ENCODE measurements at places on chromosomes 11 and 22. TPM values are rescaled to one million over a fixed set of nuclear protein-coding genes. Genes with fewer than 3 reads are reported as not detected.

DNA sequence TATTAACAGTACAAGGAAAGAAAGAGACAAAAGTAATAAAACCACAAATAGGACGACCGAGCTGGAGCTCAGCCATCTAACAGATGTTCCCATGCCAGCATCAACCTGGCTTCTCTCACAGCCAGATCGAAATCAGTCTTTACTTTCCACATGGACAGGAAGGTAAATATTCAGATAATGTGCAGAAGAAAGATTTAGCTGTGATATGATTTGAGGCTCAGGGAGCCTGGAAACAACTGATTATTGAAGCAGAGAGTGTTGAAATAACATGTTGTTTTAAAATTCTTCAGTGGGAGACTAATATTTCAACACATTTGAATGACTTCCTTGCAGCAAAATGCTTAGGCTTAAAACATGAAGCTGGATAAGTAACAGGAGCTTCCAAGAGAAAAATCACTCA lies 546.8 kb downstream of the ETS1 start:
- no peak for DNase-seq

GRCh38 chr11:20360650-20361049 lies 2.9 kb upstream of the HTATIP2 start:
- DNase-seq = no peak

DNA sequence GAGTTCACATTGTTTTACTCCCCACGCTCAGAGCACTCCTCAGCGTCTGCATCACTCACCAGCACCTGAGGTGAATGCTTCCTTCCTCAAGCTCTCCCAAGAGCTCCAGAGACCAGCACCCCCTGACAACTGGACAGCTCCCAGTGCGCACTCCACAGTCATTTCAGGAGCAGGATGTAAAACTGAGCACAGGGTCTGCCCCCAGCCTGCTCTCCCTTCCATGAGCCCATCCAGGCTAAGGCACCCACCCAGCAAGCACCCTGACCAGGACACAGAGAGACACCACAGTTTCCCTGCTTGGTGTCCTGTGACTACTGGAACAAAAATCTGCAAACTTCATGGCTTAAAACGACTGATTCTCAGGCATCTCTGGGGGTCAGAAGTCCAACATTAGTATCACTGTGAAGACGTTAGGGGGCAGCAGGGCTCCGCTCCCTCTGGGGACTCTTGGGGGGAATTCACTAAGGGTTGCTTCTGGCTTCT lies 3.3 kb downstream of the SCGB1D2 start:
- no peak for DNase-seq

PHOX2A gene
- not detected for total RNA-seq

PRR33 gene
- 2.4 TPM for total RNA-seq

DNA sequence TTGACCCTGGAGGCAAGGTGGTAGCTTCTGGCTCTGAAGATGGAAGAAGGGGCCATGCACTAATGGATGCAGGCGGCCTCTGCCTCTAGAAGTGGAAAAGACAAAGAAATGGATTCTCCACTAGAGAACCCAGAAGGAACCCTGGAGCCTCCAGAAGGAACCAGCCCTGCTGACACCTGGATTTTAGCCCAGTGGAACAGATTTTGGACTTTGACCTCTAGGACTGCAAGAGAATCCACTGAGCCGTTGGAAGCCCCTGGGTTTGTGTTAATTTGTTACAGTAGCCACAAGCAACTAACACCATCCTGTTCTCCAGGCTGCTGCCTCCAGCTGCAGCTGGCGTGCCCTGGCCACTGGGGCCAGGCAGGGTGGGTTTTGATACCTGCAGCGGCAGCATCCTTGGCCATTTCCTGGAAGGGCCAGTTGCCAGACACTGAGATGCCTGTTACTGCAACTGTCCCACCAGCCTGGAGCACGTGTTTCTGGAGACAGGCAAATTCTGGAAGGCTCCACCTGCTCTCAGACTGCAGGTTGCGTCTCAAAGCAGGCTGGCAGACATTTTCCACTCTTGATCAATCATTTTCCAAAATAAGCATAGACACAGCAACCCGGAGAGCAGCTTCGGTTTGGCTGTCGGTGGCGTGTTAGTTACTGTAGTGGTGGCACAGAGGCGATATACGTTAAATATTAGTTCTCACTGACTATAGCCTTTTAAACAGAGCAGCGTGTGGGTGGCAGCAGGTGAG lies 76.8 kb upstream of the PARVG start:
- DNase-seq = no peak

DNA sequence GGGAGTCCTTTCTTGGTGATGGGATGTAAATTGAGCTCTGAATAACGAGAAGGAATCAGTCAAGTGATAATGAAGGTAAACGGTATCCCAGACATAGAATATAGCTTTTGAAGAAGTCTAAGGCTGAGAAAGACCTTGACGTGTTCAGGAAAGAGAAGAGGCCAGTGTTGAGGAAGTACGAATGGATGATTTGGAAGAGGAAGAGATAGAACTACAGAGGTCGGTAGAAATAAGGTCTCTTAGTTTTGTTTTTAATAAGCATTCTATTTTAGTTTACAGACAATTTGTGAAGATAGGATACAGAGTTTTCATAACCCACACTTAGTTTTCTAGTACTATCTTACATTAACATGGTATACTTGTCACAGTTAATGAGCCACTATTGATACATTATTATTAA lies 1598.1 kb downstream of the FAM181B start:
- no peak for DNase-seq

DNA sequence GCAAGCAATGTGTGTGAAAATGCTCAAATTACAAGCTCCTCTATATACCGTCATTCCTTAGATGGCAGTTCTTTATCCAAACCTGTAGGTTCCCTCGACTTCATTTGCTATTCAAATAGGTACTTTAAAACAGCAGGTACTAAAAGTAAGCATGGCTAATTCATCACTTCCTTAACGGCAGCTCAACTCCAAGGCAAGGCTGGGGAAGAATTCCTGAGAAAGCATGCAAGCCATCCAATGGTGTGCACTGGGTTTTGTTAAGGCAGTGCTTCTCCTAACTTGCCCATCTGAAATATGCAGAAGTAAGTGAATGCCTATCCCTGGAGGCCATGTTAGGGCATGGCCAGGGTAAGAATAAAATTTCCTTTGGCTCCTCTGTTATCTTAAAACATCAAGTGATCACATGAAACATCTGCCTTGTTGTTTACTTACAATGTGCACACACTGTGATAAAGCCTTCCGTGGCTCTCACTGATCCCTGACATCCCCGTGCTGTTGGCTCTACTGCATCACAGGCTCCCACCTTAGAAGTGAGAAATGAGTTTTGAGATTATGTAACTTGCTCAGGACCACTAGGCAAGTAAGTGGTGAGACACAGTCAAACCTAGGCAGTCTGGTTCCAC lies 52.1 kb downstream of the SMCO4 start:
- DNase-seq = no peak

DNA sequence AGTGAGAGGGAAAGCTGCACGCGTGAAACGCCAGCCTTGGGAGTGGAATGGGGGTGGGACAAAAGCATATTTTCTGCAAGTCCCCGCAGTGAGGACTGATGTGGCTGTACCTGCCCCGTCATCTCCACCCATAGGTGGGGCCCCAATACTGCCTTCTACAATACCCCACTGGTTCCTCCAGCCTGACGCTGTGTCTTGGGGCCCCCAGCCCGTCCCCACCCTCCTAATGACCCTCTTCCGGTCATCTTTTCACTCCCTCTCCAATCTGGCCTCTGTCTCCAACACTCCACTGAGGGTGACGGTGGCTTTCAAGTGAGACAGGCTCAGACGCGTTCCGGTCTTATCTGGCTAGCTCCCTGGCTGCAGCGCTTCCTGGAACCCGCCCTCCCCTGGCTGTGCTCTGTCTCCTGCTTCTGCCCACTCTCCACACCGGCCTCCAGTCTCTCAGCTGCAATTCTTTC lies 104.2 kb downstream of the MICAL3 start:
- peak; percentile 76 for DNase-seq

- DNase-seq = no peak
These were observed 17.9 kb upstream of the TREH start for GRCh38 chr11:118697346-118697745.

FOLR2 gene
- 20.9 TPM for total RNA-seq

THRSP gene
- 0.25 TPM for total RNA-seq

DUSP8 gene
- total RNA-seq = 15.3 TPM

DNA sequence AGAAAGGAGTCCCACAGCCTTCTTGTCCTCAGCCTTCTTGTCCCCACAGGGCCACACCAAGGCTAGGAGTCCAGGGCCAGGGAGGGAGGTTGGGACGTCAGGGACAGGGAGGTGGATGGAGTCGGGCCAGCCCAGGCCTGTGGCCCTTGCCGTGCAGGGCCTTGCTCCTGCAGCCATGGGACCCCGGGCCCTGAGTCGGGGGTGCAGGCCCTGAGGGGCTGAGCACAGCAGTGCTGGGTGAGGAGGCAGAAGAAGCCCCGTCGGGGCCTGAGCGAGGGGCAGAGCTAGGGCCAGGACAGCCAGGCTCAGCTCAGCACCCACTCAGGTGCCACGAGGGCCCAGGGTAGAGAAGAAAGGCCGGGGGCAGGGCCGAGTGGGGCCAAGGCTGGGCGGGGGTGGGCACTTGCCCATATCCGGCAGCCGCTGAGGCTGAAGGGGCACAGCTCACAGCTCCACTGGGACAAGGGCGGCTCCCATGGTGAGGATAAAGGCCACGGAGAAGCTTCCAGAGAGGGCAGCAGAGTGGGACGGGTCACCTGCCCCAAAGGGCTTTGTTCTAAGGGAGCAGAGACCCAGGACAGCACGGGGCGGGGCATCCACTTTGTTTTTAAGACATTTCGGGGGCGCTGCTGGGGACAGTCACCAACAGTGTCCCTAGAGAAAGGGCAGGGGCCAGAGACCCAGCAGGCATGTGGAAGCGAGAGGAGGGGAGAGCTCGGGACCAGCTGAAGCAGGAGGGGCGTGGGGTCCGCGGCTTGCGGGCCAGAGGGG lies 3.6 kb downstream of the MLC1 start:
- DNase-seq = no peak

- DNase-seq = no peak
These were observed 103.1 kb downstream of the PDE2A start for GRCh38 chr11:72570893-72571661.

DNA sequence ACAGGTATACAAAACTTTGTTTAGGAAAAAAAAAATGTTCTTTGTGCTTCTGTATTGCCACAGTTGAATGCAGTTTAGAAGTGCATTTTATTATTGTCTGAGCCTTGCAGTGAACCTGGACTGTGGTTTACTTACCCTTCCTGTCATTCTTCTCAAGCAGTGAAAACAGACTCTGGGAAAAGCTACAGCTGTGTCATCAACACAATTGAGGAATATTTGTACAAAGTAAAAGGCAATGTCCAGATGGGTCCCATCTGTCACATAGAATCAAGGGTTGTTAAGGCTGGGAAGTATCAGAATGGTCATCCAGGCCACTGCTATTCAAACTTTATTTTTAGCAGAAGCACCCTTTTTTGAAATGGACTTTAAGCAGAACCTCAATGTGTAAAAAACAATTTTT lies 73.3 kb downstream of the TRIM44 start:
- no peak for DNase-seq

FAM111B gene
- total RNA-seq = 1.1 TPM

- no peak for DNase-seq
These were observed 49.8 kb upstream of the SPATA19 start for GRCh38 chr11:133895061-133895479.

SLC22A9 gene
- not detected for total RNA-seq

DNA sequence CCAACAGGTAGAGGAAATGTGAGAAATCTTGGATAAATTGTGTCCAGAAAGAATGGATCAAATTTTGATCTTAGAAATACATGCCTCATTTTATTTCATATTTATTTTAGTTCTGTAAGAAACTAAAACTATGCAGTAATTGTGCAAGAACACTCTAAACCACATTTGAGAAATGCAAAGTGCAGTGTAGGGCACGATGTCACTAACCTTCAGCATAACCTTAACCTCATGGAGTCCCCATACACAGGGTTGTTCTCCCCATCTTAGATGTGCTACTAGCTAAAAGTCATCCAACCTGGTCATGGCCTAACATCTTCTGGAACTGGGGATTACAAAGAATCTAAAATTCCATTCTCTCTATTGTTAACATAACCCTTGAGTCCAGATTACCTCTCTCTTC lies 48.4 kb upstream of the ARHGAP42 start:
- DNase-seq = no peak

- DNase-seq = no peak
These were observed 675.4 kb upstream of the ARHGAP42 start for GRCh38 chr11:100011697-100012096.
